Thoracic aorta (tissue), 2 donors: ENCODE measurements at places on chromosomes 1 and 21.

- H3K27ac ChIP-seq, result peak within 1 kb of the TSS; percentile 35
- peaks cover 18% of the 10 kb centered on the region for H3K4me1 ChIP-seq
- H3K4me3 ChIP-seq, result peak within 1 kb of the TSS; percentile 86
- no peaks in the 10 kb centered on the region for H3K27me3 ChIP-seq
- DNase-seq, result peak; percentile 83
Measured at GRCh38 chr1:23790696-23791515, at the start of gene LYPLA2. Gene LYPLA2, plus strand, starts transcription at chr1:23791145. Its CDS starts 1,538 bp downstream, at chr1:23792683.

- DNase-seq, result no peak
- H3K4me3 ChIP-seq, result no peak overlapping the region
- H3K36me3 ChIP-seq, result no peaks in the 10 kb centered on the region
- H3K4me1 ChIP-seq, result no peaks in the 10 kb centered on the region
- no peak overlapping the region for H3K27ac ChIP-seq
Measured at GRCh38 chr21:18716578-18717138, 313.1 kb upstream of the TMPRSS15 start.

GRCh38 chr1:101476541-101476940 lies 239.7 kb downstream of the S1PR1 start:
- H3K27ac ChIP-seq, result no peak overlapping the region
- no peaks in the 10 kb centered on the region for H3K4me1 ChIP-seq
- H3K4me3 ChIP-seq, result no peak overlapping the region
- no peaks in the 10 kb centered on the region for H3K27me3 ChIP-seq
- DNase-seq, result no peak

DNA sequence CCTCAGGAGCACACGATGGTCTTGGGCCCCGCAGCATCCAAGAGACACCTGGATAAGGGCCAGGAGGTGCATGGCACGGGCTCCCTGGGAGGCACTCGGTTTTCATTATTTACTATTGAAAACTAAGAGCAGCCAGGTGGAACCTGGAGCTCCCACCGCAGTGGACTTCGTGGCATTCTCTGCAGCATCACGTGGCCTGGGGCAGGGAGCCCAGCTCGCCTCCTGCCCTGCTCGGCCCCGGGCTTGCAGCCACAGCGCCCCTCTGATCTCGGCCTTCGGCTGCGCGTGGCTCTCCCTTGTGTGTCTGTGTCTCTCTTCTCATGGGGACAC lies 121.6 kb downstream of the SIK1 start:
- DNase-seq, result no peak
- no peaks in the 10 kb centered on the region for H3K36me3 ChIP-seq
- no peaks in the 10 kb centered on the region for H3K4me1 ChIP-seq
- H3K4me3 ChIP-seq, result no peak overlapping the region
- no peaks in the 10 kb centered on the region for H3K27me3 ChIP-seq
- no peak overlapping the region for H3K27ac ChIP-seq

DNA sequence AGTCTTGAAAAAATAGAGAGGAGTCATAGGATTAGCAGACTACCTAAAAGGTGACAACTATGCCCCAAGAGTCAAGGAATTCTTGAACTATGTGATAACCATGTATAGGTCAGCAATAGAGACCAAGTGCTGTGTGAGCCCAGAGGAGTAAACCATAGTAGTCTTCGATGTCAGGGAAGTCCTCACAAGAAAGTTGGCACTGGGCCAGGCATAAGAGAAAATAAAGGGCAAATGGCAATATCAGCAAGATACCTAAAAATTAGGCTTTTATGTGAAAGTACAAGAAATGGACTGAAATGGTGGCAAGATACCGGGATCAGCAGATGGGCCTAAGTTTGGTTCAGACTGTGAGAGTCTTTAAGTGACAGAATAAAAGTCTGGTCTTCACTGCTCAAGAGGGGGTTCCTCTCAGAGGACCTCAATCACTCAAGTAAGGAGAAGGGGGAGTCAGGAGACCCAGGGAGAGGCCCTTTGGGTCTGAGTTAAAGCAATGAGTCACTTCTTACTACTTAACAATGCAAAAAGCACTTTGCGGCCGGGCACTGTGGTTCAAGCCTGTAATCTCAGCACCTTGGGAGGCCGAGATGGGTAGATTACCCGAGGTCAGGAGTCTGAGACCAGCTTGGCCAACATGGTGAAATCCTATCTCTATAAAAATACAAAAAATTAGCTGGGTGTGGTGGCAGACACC lies 95.0 kb downstream of the TEX35 start:
- no peak overlapping the region for H3K4me3 ChIP-seq
- H3K27ac ChIP-seq, result no peak overlapping the region
- H3K4me1 ChIP-seq, result no peaks in the 10 kb centered on the region
- no peaks in the 10 kb centered on the region for H3K27me3 ChIP-seq
- H3K36me3 ChIP-seq, result no peaks in the 10 kb centered on the region

DNA sequence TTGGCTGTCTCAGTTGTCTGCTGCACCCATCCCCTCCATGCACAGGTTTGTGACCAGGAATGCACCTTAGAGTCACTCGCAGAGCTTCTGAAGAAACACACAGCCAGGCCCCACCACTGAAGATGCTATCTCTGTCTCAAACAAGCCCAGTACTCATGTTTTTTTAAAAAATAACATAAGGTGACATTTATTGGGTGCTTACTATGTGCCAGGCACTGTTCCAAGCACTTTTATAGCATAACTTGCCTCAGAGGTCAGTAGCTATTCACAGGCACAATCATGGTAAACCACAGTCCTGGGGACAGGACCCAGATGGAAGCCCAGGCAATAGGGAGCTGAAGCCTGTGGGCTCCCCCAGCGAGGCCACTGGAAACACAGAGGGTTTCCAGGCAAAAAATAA lies 8.8 kb upstream of the ATP13A2 start:
- H3K4me1 ChIP-seq, result no peaks in the 10 kb centered on the region
- DNase-seq, result no peak
- H3K27ac ChIP-seq, result no peak overlapping the region

DNA sequence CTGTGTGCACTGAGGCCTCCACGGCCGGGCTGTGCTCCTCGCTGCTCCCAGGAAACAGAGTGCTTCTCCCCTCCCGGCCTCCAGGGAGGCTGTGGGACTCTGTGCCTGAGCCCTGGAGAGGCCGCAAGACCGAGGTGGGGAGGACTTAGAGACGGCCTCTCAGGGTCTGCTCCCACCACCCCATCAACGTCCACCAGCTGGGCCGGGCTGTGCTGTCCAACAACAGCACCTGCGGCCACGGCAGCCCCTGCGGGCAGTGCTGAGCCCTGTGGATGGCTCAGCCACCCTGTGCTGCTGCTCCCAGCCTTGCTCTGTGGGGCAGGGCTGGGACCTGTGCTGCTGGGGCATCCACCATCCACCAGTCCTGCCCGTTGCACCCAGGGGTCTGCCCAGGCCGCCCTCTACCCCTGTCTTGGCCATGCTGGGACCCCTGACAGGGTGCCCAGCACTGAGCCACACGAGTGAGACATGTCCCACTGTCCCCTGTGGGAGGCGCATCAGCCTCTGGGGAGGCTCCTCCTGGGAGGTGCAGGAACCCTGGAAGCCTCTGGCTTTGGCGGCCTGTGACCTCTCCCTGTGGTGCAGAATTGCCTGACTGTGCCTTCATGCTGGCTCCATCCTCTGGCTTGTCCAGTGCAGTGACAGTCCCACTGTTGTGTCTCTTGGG lies 31.2 kb upstream of the LRRC3 start:
- no peak overlapping the region for H3K27ac ChIP-seq
- no peaks in the 10 kb centered on the region for H3K36me3 ChIP-seq
- no peak overlapping the region for H3K4me3 ChIP-seq
- DNase-seq, result no peak
- H3K27me3 ChIP-seq, result no peaks in the 10 kb centered on the region
- H3K4me1 ChIP-seq, result no peaks in the 10 kb centered on the region

GRCh38 chr1:84642774-84643173 lies 47.5 kb downstream of the SSX2IP start:
- no peak overlapping the region for H3K4me3 ChIP-seq
- H3K27me3 ChIP-seq, result no peaks in the 10 kb centered on the region
- no peaks in the 10 kb centered on the region for H3K4me1 ChIP-seq
- no peak for DNase-seq

GRCh38 chr1:46816930-46817329 lies 18.1 kb downstream of the CYP4B1 start:
- H3K27me3 ChIP-seq, result no peaks in the 10 kb centered on the region
- no peak overlapping the region for H3K27ac ChIP-seq
- H3K36me3 ChIP-seq, result no peaks in the 10 kb centered on the region
- no peaks in the 10 kb centered on the region for H3K4me1 ChIP-seq
- no peak overlapping the region for H3K4me3 ChIP-seq

DNA sequence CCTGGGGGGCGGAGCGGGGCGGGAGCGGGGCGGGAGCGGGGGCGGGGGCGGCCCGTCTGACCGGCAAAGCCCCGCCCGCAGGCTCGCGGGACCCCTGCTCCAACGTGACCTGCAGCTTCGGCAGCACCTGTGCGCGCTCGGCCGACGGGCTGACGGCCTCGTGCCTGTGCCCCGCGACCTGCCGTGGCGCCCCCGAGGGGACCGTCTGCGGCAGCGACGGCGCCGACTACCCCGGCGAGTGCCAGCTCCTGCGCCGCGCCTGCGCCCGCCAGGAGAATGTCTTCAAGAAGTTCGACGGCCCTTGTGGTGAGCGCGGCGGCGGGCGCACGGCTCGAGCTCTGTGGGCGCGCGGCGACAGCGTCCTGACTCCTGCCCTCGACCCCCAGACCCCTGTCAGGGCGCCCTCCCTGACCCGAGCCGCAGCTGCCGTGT lies 21.2 kb downstream of the AGRN start:
- no peak overlapping the region for H3K4me3 ChIP-seq
- no peak for DNase-seq
- no peaks in the 10 kb centered on the region for H3K27me3 ChIP-seq
- H3K27ac ChIP-seq, result no peak overlapping the region

- peak overlapping the region; percentile 96 for H3K4me3 ChIP-seq
- peaks cover 90% of the 10 kb centered on the region for H3K4me1 ChIP-seq
- no peaks in the 10 kb centered on the region for H3K27me3 ChIP-seq
- peaks cover 8% of the 10 kb centered on the region for H3K36me3 ChIP-seq
- H3K27ac ChIP-seq, result peak overlapping the region; percentile 98
- DNase-seq, result peak; percentile 90
Measured at GRCh38 chr1:156126043-156126629, 11.6 kb downstream of the LMNA start.

DNA sequence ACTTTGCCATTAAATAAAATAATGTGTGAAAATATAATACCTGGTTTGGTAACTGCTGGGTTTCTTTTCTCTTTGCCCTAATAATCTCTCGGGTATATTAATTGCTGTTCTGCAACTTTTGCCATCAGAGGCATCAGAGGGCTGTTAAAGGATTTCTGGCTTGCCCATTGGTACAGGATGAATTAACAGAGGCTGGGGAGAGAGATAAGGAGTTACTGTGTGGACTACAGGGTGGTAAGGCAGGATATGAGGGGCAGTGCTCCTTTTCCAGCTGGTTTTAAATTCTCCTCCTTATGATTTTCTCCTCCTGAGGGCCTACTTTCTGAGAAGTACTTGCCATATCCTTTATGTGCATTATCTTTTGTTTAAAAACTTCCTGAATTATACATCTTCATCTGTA lies 48.3 kb downstream of the FGGY start:
- H3K27me3 ChIP-seq, result no peaks in the 10 kb centered on the region
- DNase-seq, result no peak
- no peaks in the 10 kb centered on the region for H3K36me3 ChIP-seq
- no peak overlapping the region for H3K27ac ChIP-seq

DNA sequence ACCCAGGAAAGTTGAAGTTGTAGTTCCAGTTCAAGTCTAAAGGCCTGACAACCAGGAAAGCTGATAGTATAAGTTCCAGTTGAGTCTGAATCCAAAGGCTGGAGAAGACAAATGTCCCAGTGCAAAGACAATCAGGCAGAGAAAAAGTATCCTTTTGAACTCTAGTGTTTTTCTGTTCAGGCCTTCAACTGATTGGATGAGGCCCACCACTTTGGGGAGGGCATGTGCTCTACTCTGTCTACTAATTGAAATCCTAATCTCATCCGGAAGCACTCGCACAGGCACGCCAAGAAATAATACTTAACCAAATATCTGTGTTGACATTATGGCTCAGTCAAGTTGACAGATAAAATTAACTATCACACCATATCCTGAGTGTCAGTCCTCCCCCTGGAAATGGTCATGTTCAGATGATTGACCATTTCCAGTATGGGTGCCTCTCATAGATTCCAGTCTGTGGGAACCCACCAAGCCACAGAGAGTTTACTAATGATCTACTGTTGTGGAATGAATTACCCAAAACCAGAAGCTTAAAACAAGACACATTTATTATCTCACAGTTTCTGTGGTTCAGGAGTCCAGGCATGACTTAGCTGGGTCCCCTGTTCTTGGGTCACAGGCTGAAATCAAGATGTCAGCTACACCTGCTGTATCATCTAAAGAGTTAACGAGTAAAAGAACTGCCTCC lies 296.3 kb upstream of the ZP4 start:
- H3K4me3 ChIP-seq, result no peak overlapping the region
- H3K36me3 ChIP-seq, result no peaks in the 10 kb centered on the region
- DNase-seq, result no peak
- no peaks in the 10 kb centered on the region for H3K27me3 ChIP-seq
- H3K27ac ChIP-seq, result no peak overlapping the region

- H3K36me3 ChIP-seq, result no peaks in the 10 kb centered on the region
- H3K4me1 ChIP-seq, result peaks cover 27% of the 10 kb centered on the region
- peak overlapping the region; percentile 32 for H3K4me3 ChIP-seq
- H3K27me3 ChIP-seq, result no peaks in the 10 kb centered on the region
- no peak for DNase-seq
Measured at GRCh38 chr1:200665861-200666260, 3.8 kb downstream of the DDX59 start.

DNA sequence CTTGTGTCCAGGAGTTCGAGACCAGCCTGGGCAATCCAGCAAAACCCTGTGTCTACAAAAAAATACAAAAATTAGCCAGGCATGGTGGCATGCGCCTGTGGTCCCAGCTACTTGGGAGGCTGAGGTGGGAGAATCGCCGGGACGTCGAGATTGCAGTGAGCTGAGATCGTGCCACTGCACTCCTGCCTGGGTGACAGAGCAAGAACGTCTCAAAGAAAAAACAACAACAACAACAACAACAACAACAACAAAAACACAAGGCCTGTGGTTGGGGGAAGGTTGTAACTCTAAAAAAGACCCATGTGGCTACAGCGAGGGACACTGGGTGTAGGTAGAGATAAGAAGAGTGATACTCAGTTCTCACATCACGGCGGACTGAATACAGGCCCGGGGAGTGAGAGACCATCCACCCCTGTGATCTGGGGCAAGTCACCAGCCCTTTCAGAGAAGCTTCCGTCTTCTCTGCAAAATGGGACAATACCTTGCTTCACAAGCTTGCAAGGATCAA lies 848 bp upstream of the CDC42 start:
- H3K4me1 ChIP-seq, result peaks cover 27% of the 10 kb centered on the region
- H3K4me3 ChIP-seq, result no peak overlapping the region
- no peak for DNase-seq
- no peak overlapping the region for H3K27ac ChIP-seq

- no peaks in the 10 kb centered on the region for H3K27me3 ChIP-seq
- no peak for DNase-seq
- peak overlapping the region; percentile 79 for H3K4me3 ChIP-seq
- no peaks in the 10 kb centered on the region for H3K36me3 ChIP-seq
- H3K4me1 ChIP-seq, result peaks cover 42% of the 10 kb centered on the region
- H3K27ac ChIP-seq, result peak overlapping the region; percentile 87
Measured at GRCh38 chr1:202192770-202193613, 607 bp upstream of the LGR6 start.

GRCh38 chr1:86016076-86016759 lies 140.4 kb downstream of the COL24A1 start:
- no peak overlapping the region for H3K27ac ChIP-seq
- H3K4me1 ChIP-seq, result no peaks in the 10 kb centered on the region
- H3K4me3 ChIP-seq, result no peak overlapping the region
- no peaks in the 10 kb centered on the region for H3K27me3 ChIP-seq
- H3K36me3 ChIP-seq, result no peaks in the 10 kb centered on the region

GRCh38 chr1:246319083-246319714 lies 187.9 kb downstream of the SMYD3 start:
- no peak overlapping the region for H3K4me3 ChIP-seq
- H3K4me1 ChIP-seq, result no peaks in the 10 kb centered on the region
- no peak overlapping the region for H3K27ac ChIP-seq
